ENCODE measurements at places on chromosomes 3 and 15.

- DNase-seq: no peak
Measured at GRCh38 chr15:38705436-38706219, 141.0 kb upstream of the RASGRP1 start.

- DNase-seq: no peak
Measured at GRCh38 chr3:159586571-159587202, 401.9 kb upstream of the IL12A start.

DNA sequence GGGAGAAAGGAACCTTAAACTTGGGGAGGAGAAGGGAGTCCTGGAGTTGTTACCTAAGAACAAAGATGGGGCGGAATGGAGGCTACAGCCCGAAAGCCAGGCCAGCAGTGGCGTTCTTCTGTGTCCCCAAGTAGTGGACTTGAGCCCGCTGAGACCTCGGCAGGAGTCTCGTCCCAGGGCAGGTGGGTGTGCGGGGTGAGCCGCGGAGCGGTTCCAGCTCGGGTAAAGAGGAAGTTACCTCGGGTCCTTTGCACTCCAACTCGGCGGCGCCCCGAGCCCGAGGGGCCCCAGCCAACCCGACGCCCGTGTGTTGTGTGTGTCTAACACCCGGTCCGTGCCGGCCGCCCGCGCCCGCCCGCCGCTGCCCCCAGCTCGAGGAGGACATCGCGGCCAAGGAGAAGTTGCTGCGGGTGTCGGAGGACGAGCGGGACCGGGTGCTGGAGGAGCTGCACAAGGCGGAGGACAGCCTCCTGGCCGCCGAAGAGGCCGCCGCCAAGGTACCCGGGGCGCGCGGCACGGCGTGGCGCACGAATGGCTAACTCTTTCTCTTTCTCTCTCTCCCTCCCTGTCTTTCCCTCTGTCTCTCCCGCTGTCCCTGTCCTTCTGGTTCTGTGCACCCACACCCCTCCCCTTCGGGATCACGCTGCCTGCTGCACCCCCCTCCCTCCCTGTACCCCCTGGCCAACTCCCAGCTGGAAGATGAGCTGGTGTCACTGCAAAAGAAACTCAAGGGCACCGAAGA lies 959 bp downstream of the TPM1 start:
- DNase-seq: no peak

DNA sequence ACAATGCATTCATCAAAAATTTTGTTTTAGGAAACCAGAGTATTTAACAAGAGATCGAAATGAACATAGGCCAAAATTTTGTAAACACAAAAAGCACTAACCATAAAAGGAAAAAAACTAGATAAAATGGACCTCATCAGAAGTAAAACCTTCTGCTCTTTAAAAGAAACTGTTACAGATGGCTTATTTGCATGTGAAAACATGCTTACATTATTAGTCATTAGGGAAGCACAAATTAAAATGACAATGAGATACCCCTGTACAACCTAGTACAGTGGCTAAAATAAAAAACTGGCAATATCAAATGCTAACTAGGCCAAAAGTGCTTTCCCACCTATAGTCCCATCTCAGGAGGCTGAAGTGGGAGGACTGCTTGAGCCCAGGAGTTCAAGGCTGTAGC lies 19.3 kb downstream of the UBR1 start:
- DNase-seq: no peak

DNA sequence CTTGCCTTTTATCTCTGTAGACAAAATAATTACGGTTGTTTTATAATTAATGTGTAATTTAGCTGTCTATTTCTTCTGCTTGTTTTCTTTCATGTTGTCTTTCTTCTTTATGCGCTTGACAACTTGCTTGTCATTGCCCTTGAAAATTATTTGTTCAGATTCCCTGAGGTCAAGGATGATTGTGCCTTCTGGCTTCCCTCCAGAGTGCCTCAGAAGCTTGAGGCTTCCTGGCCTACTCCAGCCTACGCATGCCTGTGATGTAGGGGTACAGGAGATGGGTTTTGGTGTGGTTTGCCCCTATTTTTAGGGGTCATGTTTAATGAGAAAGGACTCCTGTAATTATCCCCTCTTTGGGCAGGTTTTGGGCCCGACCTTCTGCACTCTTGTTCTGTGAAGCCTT lies 231.5 kb downstream of the SV2B start:
- no peak for DNase-seq

DNA sequence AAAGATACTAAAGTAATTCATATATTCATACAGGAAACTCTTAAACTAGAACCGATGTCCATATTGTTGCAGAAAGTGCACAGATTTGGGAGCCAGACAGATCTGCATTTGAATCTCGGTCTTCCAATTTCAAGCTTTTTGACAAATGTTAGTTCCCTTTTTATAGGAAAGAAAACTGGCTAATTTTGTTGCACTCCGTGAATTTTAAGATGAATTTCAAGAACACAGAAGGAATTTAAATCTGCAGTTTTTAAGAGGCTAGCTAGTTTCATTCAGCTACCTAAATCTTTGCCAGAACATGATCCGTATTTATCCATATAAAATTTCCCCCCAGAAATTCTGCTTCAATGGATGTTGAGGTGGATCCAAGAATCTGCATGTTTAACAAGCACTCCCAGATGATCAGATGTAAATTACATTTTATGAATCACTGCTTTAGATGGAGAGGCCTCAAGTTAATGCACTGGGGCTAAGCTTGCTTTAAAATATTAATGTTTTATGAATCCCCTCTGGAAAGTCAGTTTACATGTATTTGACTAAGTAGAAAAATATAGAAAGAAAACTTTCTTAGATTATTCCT lies 1296.3 kb upstream of the CADM2 start:
- no peak for DNase-seq

- no peak for DNase-seq
Measured at GRCh38 chr3:105394177-105394576, 27.5 kb downstream of the ALCAM start.

GRCh38 chr15:40875991-40876730 lies 2.1 kb upstream of the RHOV start:
- DNase-seq: no peak

DNA sequence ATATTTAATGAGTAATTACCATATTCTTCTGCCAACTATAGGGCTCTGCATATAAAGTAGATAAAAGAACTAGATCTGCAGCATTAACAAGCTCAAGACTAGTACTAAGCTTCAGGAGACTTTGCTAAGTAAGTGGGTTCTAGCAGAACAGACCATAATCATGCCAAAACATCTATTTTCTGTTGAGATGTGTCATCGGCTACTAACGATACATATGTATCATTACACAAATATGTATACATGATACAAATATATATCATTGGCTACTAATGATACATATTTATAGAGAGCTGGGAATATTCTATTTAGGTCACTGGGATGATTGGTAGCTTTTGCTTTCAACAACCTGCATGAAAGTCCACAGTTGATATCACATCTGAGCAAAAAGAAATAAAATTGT lies 185.8 kb upstream of the DCBLD2 start:
- DNase-seq: no peak

GRCh38 chr15:88874684-88875083 lies 20.7 kb downstream of the HAPLN3 start:
- DNase-seq: no peak

DNA sequence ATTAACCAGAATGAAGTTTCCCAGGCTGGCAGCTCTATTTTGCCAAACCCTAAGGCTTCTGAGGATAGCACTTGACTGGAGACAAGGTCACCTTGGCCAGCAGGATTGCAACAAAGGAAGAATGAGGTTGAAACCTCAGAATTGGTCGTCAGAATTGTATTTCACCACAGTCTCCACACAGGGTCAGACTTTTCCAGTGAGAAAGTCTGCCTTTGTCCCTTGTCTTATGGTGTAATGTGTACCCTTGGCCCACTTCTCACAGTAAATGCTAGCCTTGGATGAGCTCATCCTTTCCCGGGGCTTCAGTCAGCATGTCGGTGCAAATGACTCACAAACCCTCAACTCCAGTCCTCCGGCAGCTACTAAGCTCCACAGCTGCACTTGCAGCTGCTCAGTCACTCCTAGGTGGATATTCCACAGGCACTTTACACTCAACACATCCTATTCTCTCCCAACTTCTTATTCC lies 19.7 kb downstream of the SSR3 start:
- peak; percentile 90 for DNase-seq

GRCh38 chr3:171845481-171846284 lies 2.5 kb downstream of the TMEM212 start:
- no peak for DNase-seq

DNA sequence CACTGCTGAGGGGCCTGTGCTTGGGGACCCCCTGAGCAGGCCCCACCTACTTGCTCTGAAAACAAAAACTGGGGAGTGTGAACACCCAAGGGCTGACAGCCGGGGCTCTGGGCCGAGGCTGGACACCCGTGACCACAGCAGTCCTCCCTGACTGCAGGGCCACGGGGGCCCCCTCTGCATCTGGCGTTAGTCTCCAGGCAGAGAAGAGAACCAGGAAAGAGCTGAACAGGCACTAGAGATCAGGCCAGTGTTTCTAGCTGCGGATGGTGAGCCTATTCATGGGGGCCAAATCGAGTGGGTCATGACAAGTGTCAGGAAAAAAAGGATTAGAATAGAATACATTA lies 17.1 kb downstream of the MELTF start:
- no peak for DNase-seq

- no peak for DNase-seq
Measured at GRCh38 chr3:161274691-161275298, 53.7 kb downstream of the NMD3 start.

DNA sequence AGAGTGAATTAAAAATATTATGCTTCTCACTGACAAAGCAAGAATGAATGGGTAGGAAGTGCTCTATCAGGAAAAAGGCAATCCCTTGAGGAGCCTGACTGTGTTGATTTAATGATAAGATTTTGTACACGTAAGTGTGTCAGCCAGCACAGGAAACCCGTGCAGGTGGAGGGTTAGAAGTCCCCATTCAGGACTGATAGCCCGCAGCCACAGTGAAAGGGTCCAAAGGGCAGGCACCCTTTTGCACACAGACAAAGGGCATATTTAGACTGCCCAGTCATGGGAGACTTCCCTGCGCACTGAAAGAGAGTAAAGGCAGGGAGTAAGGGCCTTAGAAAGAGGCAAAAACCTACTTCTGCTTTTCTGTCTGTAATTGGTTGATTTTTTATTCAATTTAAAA lies 26.4 kb upstream of the SKIL start:
- peak; percentile 55 for DNase-seq

- DNase-seq: no peak
Measured at GRCh38 chr15:96362755-96363651, 32.5 kb downstream of the NR2F2 start.
